ENCODE measurements at places on chromosomes 6 and 20.
A peak's percentile ranks its signal among the peaks of the same experiment; 100 is the strongest.

DNA sequence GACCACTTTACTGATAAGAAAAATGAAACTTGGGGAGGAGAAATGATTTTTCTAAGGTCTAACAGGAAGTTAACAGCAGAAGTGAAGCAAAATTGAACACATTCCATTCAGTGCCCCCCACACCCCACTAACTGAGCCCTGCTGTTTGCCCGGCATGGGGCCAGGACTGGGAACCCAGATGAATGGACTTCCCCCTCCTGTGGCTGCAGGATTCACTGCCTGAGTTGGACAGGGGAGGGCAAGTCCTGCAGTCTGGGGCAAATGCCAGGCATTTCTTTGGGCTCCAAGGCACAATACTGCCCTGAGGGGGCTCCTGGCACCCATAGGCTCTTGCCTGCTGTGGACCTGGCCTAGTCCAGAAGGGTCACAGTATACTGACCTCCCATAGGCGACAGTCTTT is 28.3 kb downstream of the FYN start:
- DNase-seq = no peak

GRCh38 chr6:113287396-113287795 is 569.7 kb upstream of the MARCKS start:
- no peak for DNase-seq

GRCh38 chr6:116200619-116201249 is 53.1 kb downstream of the TSPYL4 start:
- DNase-seq = no peak

- DNase-seq = no peak
These were observed 1.3 kb upstream of the LRFN2 start for GRCh38 chr6:40588480-40588879.

GRCh38 chr20:25254571-25254970 is 6.7 kb downstream of the PYGB start:
- DNase-seq = no peak

DNA sequence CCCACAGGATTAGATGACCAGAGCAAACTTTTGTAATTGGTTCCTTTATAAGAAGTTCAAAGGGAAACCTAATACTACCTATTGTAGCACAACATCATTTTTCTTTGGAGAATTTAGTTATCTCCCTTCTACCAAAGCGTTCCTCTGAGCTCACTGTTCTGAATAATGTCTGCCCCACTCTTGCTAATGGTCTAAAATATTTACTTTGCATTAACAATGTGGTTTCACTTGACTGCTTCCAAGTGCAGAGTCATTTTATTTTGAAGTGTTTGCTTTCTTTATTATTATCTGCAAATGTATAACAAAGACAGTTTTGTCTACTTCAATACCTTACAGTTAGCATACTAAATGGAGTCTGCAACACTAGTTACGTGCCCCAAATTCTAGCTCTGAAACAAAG is 15.0 kb downstream of the TRAPPC3L start:
- DNase-seq = no peak

GRCh38 chr6:43496370-43497128 is 13.6 kb downstream of the LRRC73 start:
- peak; percentile 68 for DNase-seq

DNA sequence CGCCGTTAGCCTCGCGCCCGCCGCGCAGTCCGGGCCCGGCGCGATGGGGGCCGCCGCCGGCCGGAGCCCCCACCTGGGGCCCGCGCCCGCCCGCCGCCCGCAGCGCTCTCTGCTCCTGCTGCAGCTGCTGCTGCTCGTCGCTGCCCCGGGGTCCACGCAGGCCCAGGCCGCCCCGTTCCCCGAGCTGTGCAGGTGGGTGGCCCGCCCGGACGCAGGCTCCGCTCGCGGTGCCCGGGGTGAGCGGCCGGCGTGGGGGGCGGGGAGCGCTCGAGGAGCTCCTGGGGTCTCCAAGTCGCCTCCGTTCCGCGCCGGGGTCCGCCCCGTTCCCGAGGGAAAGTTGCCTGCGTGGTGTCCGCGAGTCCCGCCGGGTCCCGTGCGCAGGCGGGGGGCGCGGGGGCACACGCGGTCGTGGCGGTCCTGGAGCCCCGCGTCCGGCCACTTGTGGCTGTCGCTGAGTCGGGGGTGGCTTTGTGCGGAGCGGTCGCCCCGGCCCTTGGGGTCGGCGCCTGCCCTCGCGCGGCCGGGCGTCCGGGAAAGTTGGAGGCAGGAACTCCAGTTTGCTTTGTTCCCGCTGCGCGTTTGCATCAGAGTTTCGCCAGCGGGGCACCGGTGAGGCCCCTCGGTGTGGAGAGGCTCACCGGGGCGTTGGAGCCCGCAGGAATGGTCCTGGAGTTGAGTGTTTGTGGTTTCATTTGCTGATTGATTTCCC is 476 bp downstream of the IGF2R start:
- DNase-seq = peak; percentile 60

GRCh38 chr6:150245148-150245935 is 102.5 kb downstream of the PPP1R14C start:
- DNase-seq = no peak

- DNase-seq = no peak
These were observed 15.3 kb upstream of the MMP9 start for GRCh38 chr20:45993197-45993951.

GRCh38 chr6:12640438-12640837 is 76.1 kb upstream of the PHACTR1 start:
- no peak for DNase-seq

DNA sequence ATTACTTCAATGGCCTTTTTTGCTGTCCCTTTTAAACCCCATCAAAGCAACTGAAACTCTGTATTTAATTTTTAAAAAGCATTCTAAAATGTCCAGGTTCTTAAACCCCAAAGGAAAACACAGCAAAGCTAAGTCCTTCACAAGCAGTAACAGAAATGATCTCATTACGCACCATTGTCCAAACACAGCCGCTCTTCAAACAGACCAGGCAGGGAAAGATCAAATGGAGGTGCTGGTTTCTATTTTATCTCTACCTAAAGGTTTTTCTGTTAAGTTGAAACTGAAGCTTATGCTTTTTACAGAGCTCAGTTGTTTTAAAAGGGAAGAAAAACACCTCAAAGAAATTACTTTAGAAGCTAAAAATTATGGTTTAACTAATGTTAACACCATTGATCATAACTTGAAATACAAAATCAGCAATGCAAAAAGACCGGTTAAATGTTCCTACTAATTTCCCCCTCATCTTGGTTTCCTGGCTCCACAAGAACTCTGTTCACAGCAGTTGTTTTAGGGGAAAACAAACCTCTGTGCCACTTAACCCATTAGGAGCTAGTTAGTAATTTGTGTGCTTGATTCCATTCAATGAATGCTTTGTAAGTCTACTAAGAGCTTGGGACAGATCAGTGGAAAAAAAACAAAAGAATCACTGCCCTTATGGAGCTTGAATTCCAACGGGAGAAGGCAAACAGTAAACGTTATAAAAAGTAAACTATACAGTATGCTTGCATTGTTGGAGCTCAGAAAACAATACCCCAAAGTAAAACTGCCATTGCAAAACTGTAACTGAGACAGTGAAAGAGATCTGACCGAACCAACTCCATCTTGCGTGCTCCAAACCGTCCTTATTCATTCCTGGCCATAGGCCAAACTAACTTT is 87.4 kb downstream of the CD24 start:
- peak; percentile 15 for DNase-seq

DNA sequence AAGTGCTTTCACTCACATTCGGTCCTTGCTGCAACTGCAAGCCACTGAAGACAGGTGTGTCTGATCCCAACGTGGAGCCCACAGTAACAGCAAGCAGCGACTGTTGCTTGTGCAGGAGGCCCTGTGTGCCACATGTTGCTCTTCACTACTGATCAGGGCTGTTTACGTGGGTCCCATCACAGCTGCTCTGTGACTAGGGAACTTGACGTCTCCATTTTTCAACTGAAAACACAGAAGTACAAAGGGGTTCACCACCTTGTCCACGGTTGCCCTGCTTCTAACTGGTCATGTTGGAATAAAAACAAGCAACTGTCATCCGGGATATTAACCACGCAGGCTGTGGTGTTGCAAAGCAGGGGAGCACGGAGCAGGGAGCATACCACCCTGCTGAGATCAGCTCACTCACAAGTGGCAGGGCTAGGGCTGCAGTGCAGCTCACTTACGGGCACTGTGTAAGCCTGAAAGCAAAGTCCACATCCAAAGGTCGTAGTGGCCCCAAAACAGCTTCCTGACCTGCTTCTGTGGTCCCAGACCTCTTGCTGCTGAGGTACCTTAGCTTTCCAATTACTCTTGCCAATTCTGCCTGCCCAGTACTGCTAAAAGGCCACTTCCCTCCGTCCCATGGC is 105.8 kb upstream of the DUSP22 start:
- DNase-seq = peak; percentile 11

GRCh38 chr6:141833001-141833655 is 299.6 kb upstream of the GJE1 start:
- no peak for DNase-seq

- DNase-seq = no peak
These were observed 67.7 kb downstream of the SLC16A10 start for GRCh38 chr6:111154981-111155380.

DNA sequence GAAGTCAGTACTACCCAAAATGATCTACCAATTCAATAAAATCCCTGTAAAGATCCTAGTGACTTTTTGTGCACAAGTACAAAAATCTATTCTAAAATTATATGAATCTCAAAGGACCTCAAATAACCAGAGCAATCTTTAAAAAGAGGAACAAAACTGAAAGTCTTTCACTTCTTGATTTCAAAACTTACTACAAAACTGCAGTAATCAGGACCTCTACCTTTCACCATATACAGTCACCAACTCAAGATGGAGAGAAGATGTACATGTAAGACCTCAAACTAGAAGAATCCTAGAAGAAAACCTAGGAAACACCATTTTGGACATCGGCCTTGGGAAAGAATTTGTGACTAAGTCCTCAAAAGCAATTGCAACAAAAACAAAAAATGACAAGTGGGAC is 109.5 kb upstream of the CD93 start:
- no peak for DNase-seq

GRCh38 chr6:81204731-81205130 is 547.8 kb downstream of the TENT5A start:
- DNase-seq = no peak

- no peak for DNase-seq
These were observed 2.3 kb downstream of the LIN28B start for GRCh38 chr6:104959026-104959858.

DNA sequence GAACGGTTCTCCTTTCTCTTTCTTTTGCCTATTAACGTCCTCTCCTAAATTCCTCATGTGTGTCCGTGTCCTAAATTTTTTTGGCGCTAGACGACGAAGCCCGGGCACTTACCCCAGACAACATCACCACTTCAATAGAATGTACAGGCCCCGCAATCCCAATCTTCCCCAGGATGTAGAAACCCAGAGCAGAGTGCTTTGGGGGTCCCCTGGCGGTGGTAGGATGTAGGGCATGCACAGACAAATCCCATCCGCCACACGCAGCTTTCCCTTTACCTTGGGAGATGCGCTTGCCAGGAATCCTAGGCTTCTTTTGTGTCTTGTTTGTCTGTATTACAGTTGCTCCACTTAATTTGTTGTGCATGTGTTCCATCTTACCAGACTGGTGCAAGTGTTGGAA is 417.3 kb upstream of the ARID1B start:
- DNase-seq = no peak

- DNase-seq = no peak
These were observed 44.9 kb upstream of the KCNG1 start for GRCh38 chr20:51067792-51068191.

DNA sequence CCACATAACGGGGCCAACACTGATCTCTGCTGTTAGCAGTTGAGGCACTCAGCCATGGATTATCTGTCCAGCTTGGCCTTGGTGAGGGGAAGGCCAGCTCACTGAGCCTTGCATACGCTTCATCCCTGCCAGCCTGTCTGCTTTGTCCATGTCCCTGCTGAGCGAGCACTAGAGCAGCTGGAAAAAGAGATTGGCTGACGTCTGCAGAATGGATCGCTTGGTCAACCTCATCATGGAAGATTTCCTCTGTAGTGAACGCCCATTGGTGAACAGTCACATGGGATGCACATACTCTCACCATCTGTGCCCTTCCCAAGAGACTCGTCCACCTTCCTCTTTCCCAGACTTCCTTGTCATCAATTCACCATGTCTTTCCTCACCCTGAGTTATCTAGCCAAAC is 26.9 kb downstream of the MUC22 start:
- DNase-seq = no peak

GRCh38 chr20:53795170-53795569 is 201.5 kb upstream of the ZNF217 start:
- no peak for DNase-seq

- peak; percentile 14 for DNase-seq
These were observed 201.2 kb upstream of the SMLR1 start for GRCh38 chr6:130625825-130626527.

- DNase-seq = no peak
These were observed 6.6 kb upstream of the SAMHD1 start for GRCh38 chr20:36957875-36958667.

DNA sequence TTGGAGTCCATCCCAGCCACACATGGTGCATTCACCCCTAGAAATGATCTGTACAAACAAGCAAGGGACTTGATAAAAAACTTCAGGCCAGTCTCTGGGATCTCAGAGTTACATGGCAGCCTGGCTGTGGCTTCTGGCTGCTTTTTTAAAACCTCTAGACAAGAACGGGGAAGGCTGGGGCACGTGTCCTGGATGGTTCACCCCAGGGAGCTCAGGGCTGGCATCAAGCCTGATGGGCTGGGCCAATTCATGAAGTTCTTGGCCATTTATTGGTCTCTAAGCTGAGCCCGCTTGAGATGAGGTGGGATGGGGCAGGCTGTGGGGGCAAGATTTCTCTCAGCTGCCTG is 10.4 kb upstream of the ZFAND3 start:
- no peak for DNase-seq

GRCh38 chr6:37134396-37135191 is 35.4 kb upstream of the PIM1 start:
- peak; percentile 41 for DNase-seq

- no peak for DNase-seq
These were observed 14.3 kb downstream of the ACSS1 start for GRCh38 chr20:25043499-25044260.

- DNase-seq = peak; percentile 67
These were observed 62.1 kb downstream of the SLC24A3 start for GRCh38 chr20:19274412-19275015.

DNA sequence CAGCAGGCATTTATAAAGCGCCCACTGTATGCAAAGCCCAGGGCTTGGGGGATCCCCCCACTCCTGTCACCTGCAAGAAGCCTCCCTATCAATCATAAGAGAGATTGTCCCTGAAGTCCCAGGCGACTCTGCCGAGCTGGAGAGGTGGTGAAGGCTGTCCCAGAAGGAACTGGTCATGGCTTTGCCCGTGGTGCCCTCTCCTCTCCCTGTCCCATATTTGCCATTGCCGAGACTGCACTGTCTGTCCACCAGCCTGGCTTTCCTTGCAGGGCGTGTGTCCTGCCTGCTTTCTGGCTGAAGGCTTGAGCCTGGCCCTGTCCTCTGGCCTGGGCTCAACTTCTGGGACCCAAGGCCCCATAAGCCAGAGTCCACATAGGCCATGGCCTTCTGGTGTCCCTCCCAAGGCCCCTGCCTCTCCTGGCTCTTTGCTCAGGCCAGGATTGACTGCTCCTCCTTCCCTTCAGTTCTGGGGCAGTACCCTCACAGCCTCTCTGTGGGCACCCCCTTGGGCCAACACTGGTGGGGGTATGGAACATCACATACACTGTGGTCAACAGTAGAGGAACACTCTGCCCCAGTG is 46.9 kb downstream of the CPXM1 start:
- no peak for DNase-seq
